ENCODE measurements at places on chromosomes 7 and 10.
A peak's percentile ranks its signal among the peaks of the same experiment; 100 is the strongest.

- ATAC-seq: no peak
Observed at GRCh38 chr10:58240531-58240930, 27.2 kb downstream of the IPMK start.

DNA sequence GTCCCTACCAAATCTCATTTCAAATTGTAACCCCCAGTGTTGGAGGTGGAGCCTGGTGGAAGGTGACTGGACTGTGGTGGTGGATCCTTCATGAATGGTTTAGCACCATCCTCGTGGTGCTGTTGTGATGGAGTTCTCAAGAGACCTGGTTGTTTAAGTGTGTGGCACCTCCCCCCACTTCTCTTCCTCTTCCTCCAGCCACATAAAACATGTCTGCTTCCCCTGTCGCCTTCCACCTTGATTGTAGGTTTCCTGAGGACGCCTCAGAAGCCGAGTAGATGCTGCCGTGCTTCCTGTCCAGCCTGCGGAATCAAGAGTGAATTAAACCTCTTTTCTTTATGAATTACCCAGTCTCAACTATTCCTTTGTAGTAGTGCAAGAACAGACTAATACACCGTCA lies 21.0 kb downstream of the GRB10 start:
- no peak for ATAC-seq

DNA sequence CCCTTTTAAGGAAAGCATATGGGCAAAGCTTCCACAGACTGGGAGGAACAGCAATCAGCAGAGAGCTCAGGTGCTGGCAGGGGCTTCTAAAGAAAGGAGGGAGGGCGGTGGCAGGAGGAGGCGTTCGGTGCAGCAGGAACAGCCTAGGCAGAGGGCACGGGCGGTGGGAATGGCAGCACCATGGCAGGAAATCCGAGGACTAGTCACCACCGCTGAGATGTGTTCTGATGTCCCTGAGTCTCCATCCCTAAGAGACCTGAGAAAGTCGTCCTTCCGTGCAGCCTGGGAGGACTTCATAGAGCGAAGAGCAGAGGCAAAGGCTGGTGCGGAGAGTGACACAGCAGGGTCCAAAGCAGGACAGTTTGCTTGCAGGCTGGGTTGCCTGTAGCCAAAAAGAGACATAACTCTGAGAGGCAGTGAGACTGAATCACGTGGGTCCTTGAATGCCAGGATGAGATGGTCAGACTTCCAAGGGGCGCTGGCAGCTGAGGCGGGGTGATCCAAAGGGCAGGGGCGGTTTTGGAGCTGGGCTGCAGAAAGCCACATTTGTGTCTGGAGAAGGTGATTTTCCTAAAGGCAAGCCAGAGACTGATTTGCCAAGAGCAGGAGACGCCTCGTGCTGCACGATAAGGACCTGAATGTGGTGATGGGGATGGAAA lies 35.8 kb upstream of the GRID1 start:
- ATAC-seq: no peak

GRCh38 chr7:39623732-39624441 lies 515 bp downstream of the RALA start:
- ATAC-seq: peak; percentile 76

DNA sequence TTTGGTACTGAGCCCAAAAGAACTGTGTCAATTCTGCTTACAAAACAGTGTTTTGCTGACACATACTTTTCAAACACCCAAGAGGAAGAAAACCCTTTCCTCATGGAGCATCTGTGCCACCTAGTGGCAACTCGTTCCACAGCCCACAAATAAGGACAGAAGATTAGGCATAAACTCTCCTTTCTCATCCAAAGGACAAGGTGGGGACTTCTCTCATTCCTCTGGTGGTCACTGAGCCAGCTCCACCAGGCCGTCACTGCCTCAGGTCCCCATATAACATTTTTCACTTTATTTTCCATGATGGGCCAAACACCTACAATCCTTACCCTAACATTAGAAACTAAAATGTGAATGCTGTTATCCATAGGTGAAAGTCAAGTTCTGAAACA lies 76.9 kb downstream of the RNF216 start:
- ATAC-seq: peak; percentile 84

GRCh38 chr7:33982425-33982786 lies 77.1 kb downstream of the BMPER start:
- ATAC-seq: no peak

DNA sequence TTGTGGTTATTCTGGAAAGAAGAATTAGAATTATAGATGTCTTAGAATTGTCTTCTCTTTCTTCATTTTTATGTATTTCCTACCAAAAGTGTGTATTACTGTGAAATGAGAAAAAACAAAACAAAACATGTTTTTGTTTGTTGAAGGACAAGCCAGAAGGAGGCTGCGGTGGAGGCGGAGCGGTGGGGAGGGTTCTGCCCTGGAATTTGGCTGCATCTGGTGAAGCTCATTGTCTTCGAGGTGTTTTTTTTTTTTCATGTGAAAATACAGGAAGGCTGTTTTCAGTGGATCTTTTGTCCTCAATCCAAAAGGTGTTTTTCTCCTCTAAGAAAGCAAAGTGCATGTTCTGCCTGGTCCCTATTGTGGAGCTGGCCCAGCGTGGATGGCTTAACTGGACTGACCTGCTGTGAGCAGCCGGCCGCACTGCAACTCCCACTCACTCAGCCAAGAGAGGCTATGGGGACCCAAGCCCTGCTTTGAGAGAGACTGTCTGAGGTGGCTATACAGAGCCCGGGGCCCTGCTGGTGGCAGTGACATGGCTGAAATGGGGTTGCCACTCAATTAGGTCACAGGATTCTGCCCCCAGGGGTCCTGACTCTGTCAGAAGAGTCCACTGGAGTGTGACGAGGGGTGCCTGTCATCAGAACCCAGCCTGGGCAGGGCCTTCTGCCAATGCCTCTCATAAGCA lies 184.9 kb upstream of the MKI67 start:
- ATAC-seq: no peak

GRCh38 chr7:47488969-47489342 lies 93.0 kb downstream of the TNS3 start:
- ATAC-seq: no peak

DNA sequence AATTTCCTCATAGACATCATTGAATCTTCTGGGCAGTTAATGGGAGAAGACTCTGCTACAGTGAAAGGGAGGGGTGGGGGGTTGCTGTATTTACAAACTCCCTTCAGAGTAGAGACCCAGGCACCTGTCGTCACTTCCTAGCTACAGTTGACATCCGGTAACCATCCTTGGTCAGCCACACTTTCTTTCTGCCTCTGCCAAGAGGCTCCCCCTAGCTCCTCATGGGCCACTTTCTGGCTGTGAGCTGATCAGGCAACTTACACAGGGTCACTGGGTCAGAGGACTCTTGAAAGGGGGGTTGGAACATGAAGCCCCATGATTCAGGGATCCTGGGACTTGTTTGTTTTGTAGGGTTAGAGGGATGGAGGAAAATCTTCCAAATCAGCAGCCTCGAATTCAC lies 1.2 kb downstream of the TECPR1 start:
- ATAC-seq: no peak

GRCh38 chr7:7512861-7513597 lies 22.6 kb downstream of the COL28A1 start:
- no peak for ATAC-seq

DNA sequence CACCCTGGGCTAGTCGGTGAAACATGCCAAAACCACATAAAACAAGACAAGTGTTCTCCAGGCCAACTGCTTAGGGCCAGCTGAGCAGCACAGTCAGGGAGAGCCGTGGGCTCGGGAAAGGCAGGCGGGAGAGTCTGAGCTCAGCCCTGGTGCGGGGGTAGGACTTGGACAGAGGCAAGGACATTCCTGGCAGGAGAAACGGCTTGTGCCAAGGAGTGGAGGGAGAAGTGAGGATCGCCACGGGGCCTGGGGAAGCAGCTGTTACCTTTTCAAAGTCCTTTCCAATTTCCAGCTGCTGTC lies 4.2 kb downstream of the ELN start:
- peak; percentile 11 for ATAC-seq

- ATAC-seq: peak; percentile 25
Observed at GRCh38 chr7:73831834-73832651, 1.2 kb downstream of the CLDN4 start.

- ATAC-seq: no peak
Observed at GRCh38 chr10:118020365-118020764, 26.4 kb downstream of the RAB11FIP2 start.

DNA sequence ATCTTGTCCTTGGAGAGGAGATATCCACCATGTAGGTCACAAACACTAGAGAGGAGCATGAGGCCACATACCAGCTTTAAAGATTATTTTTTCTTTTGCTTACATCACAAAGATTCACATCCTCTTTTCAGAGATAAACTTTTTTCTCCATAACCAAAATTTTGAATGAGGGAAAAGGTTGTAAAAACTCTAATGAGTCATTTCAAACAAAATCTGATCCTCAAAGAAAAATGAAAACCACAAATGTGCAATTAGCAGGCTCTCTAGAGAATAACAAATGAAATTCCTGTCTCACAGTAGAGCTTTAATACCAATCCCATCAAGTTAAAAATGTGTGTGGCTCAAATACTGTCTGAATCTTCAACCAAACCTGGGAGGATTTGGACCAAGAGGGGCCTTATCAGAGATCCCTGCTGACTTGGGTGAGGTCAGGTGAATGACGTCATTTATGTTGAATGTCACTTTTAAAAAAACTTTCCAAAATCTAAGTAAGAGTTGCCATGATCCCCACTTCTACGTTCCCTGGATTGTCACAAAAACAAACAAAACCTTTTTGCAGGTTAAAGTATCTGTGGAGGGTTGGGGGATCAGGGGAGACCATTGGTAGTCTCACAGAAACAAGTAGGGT lies 261.5 kb upstream of the NPSR1 start:
- ATAC-seq: no peak

DNA sequence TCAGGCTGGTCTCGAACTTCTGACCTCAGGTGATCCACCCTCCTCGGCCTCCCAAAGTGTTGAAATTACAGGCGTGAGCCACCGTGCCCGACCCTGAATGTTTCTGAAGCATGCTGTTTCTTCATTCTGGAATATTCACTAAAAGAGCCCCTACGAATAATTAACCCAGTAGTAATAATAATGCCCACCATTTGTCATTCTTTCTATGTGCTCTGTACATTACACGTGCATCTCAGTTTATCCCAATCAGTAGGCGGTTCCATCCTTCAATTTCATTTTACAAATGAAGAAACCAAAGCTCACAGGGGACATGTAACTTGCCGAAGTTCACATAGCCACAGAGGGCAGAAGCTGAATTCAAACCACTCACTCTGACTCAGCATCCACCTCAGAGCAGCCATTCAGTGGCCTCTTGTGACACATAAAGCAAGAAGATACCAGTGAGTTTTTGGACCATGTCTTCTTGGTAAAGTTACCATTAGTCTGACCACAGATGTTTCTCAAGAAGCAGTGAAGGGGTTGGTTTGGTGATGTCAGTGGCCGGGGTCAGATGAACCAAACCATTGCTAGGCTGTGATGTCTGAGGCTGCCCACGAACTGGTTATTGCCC lies 71.9 kb upstream of the DUSP5 start:
- peak; percentile 43 for ATAC-seq

- no peak for ATAC-seq
Observed at GRCh38 chr7:110051372-110051771, 1039.6 kb upstream of the LRRN3 start.

DNA sequence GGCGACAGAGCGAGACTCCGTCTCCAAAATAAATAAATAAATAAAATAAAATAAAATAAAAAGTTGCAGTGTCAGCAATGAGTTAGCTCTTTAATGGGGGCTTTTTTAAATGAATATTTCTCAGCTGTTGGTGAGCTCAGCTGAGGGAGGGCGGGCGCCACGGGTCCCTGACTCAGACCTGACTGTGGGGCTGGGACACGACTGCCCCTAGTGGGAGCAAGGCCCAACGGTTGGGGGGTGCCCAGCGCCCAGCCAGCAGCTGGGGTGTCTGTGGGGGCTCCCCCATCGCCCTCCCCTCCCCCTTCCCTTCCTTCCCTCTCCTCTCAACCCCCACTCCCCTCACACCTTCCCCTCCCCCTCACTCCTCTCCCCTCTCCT lies 46.6 kb downstream of the PWWP2B start:
- no peak for ATAC-seq

DNA sequence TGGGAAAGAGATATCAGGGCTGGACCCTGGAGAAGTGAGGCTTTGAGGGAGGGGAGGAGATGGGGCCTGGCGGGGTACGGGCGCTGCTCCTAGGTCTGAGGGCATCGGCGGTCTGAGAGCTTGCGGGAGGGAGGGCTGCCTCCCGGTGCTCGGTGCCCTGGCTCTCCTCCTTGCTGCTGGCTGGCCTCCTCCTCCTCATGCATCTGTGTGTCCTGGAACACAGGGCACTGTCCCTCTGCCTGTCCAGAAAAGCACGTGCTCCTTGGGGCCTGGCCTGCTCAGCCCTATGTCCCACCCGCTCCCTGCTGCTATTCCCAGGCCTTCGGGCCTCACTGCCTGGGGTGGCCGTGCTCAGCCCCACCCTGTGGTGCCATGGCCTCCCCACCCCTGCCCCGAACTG lies 166.9 kb downstream of the RNF216 start:
- ATAC-seq: peak; percentile 8

DNA sequence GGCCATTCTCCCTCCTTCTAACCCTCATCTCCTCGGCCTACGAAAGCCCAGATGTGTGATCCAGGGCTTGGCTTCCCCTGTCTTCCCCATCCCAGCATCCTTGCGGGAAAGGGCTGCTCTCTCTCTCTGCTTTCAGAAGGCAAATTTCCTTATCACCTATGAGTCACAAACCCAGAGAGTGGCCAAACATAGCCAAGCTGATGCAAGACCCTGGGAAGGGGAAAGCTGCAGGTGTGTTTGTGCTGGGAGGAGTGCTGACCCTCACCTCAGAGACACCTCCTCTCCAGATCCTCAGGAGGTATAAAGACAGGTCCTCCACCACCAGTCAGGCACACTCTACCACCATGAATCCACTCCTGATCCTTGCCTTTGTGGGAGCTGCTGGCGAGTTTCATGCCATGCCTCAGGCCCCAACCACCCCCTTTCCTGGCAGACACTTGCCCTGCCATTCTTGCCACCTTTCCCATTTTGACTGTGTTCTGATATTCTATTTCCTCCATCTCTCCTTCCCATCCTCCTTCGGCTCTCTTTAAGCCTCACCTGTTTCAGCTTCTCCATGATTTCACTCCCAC lies 10.6 kb upstream of the PRSS2 start:
- no peak for ATAC-seq

DNA sequence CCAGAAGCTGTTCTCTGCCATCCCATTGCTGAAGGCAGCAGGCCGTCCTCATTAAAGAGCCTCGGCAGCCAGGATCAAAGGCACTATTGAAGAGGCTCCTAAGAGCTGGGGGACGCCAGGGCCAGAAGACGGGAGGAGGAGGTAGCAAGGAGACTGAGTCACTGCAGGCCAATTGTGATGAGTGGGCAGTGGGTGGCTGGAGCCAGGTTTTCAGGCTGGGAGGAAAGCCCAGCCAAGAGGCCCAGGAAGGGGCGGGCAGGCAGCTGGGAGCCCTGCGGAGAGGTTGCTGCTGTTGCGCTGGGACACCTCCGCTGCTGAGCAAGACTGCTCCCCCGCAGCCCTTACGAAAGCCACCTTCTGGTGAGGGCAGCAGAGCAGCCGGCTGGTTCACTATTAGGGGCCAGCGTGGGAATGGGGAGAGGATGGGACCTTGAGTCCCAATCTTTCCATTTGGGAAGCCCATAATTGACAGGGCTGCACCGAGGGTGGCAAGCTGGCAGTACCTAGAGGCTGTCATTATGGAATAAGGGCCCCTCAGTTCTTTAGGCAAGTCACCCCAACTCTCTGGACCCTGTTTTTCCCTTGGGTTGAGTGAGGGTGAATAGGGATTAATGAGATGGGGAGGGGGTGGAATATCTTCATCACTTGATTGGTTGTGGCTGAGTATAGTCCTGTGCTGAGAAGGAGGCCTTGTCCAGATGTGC lies 48.4 kb downstream of the UNC5B start:
- peak; percentile 32 for ATAC-seq

Measured in gastroesophageal sphincter (tissue), 4 donors.